Left renal cortex interstitium (tissue), 4 donors: ENCODE measurements at places on chromosomes 5 and 9. TPM values are rescaled to one million over a fixed set of nuclear protein-coding genes. Genes with fewer than 3 reads are reported as not detected.

- DNase-seq: no peak
Observed at GRCh38 chr9:8179381-8180053, 379.9 kb upstream of the DMAC1 start.

GRCh38 chr5:145922059-145922458 lies 14.3 kb upstream of the SH3RF2 start:
- DNase-seq: no peak

GRCh38 chr5:132495667-132496190 lies 5.2 kb upstream of the IRF1 start:
- DNase-seq: peak; percentile 62

GRCh38 chr5:62340392-62340791 lies 34.4 kb downstream of the KIF2A start:
- no peak for DNase-seq

The GLDC gene
- polyA plus RNA-seq: 22.7 TPM

The RALGPS1 gene
- polyA plus RNA-seq: 30.8 TPM

The SPATA31A3 gene
- polyA plus RNA-seq: not detected
